Stimulated activated CD8-positive, alpha-beta memory T cell treated with anti-CD3 and anti-CD28 coated beads, Interleukin-7, amount 100 ng/mL, for 1 hour (primary cell): ENCODE measurements at places on chromosomes 16 and 17.

DNA sequence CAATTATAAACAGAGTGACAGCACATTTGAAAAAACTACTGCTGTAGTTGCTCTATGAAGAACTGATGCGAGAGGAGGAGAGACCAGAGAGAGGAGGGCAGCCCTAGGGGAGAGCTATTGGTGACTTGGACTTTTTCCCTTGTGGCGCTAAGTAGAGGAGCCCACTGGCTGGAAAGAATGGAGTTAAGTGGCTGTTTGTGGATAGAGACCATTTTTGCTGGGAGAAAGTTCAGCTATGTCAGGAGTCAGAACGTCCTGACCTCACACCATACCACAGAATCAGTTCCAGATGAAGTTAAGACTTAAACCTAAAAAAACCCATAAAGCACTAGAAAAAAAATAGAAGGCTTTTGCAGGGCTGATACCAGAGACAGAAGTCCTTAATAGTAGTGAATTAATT, 2.0 kb downstream of the POLR2A start:
- DNase-seq, result no peak

GRCh38 chr16:4244254-4245076, 2.6 kb upstream of the SRL start:
- no peak for DNase-seq

GRCh38 chr16:17307504-17307903, 163.3 kb downstream of the XYLT1 start:
- no peak for DNase-seq

DNA sequence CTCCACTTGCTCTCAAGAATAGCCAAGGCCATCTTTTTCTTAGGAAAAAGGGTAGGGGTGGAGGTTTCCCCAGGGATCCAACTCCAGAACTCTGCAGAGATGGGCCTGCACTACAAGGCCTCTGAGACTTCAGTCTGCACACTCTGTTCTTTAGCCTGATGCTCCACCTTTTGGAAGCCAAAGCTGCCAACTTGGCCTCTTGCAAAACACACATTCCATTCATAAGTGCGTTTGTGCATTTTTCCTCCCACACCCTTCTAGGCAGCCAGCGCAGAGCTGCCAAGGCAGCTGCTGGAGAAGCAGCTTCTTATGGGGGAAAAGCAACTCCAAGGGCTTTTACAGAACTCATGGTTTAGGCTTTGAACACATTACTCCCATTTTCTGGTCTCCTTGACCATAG, 45.3 kb downstream of the REXO5 start:
- DNase-seq, result no peak

GRCh38 chr17:78567991-78568390, 9.2 kb downstream of the DNAH17 start:
- DNase-seq, result no peak

DNA sequence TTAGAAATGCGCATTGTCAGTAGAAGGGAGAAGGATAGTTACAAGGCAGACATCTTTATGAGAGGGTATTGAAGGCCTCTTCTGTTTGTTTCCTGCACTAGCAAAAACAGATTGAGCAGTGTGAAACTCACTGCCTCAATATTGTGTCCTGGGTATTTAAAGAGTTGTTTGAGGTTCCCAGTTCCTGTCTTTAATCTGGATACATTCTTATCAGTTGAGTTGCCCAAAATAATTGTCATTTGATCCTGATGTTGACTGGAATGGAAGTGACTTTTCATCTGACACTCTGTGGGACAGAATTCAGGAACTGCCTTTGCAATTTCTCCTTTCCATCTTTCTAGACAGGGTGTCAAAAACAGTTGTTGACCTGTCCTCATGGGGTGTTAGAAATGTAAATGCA, 1.7 kb downstream of the ATP6V0A1 start:
- no peak for DNase-seq

- no peak for DNase-seq
Measured at GRCh38 chr17:51912939-51913338, 245.6 kb downstream of the CA10 start.

- DNase-seq, result no peak
Measured at GRCh38 chr16:86485746-86486145, 24.6 kb upstream of the FOXF1 start.

GRCh38 chr16:4071686-4072561, 44.3 kb downstream of the ADCY9 start:
- DNase-seq, result no peak
